ENCODE measurements at places on chromosomes 11 and 22. TPM values are rescaled to one million over a fixed set of nuclear protein-coding genes. Genes with fewer than 3 reads are reported as not detected.

GRCh38 chr11:4433856-4434255 lies 15.2 kb upstream of the OR52K2 start:
- DNase-seq, result no peak

DNA sequence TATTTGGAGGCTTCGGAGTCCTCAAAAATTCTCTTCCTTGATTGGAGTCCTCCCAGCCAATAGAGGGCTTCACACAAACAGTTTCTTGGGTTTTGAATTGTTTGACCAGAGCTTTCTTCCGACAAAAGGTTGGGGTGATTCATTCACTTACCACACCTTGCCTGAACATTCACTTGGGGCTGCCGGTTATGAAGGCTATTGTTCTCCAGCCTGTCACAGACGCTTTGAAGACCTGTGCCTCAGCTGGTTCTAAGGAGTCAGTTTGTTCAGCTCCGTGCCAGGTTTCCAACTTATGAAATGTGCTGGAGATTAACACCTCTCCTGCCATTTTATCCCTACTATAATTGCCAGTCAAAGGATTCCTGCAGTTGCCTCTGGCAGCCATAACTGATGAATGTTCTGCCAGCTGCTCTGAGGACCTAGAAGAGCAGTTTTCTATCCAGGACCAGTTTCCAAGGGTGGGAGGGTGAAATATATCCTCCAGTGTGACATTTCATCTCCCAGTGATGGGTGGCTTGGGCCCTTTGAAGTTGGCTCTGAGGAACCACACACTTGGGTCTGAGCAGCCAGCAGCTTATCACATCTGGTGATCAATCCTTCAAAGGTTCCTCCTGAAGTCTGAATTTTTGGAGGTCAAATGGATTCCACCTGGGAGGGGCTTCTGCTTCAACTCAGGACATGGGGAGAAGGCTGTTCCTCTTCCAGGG lies 31.4 kb downstream of the LIMK2 start:
- peak; percentile 62 for DNase-seq

DNA sequence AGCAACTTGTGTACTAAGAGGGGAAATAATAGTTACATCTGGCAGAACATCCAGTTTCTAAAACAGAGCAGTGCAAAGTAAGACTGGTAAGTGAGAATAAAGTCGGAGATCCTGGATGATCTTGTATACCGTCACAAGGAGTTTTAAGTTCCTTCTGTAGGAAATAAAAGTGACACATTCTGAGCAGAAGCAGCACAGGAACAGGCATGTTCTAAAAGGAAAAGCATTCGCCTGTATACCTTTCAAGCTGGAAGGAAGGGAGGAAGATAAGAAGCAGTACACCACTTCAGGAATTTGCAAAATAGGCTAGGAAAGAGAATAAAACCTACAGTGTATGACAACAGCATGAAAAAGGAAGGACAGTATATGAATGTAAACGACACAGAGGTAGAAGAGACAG lies 106.2 kb upstream of the TP53AIP1 start:
- no peak for DNase-seq

DNA sequence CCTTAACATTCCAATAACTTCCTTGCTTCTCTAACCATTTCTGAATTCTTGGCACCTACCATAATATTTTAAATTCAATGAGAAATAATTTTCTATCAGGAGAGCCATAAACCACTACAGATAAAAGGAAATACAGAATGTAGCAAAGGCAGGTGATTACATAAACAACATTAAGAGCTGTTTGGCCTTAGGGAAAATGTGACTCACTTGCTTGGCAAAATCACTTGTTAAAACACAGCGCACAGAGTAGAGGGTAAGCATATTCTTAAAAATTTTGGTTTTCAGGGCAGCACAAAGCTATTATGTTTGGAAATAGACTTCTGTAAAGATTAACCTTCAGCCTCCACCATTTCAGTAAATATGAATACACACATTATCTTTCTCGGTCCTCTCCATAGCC lies 26.4 kb downstream of the IZUMO1R start:
- DNase-seq, result peak; percentile 82

GRCh38 chr11:84722583-84723108 lies 904.5 kb downstream of the DLG2 start:
- no peak for DNase-seq

MMP3 gene
- 136 TPM for total RNA-seq

NCAM1 gene
- total RNA-seq, result not detected

DNA sequence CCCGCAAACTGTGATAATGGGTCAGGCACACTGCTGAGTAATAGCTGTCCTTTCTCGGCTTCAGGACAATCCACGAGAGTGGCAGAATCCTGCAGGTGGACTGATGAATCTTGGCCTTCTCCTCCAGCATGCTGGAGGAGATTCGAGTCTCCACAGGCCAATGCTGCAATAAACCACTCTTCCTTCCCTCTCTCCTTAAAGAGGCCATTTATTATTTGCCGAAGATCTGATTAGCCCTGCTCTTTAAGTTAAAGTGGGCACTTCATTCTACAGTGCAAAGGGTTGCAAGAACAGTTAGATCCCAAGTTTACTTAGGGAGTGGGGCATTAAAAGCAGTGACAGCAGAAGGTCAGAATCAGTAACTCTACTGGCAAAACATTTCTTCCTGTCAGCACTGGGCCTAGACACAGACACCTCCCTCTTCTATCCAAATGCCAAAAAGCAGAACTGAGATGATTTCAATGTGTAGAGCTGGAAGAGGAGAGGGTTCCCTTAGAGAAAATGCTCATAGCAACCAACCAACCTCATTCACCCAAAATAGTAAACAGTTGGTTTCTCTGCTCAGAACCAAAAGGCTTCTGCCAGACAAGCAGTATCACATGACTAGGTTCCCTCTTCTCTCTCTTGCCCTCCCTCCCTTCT lies 121.7 kb downstream of the SGSM3 start:
- peak; percentile 65 for DNase-seq

DNA sequence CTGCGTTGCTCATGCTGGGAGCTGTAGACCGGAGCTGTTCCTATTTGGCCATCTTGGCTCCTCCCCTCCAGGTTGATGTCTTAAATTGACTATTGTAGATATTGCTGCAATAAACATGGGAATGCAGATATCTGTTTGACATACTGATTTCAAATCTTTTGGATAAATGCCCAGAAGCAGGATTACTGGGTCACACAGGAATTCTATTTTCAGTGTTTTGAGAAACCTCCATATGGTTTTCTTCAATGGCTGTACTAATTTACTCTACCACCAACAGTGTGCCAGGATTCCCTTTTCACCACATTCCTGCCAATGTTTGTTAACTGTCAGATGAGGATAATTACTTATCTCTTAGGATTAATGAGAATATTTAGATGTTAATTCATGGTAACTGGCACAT lies 467.0 kb downstream of the LUZP2 start:
- DNase-seq, result no peak

GRCh38 chr22:44710474-44711240 lies 8.7 kb downstream of the PRR5 start:
- no peak for DNase-seq

PHLDA2 gene
- 9.1 TPM for total RNA-seq

- DNase-seq, result no peak
These were observed 228.2 kb downstream of the GRIK4 start for GRCh38 chr11:120739780-120740179.

- DNase-seq, result no peak
These were observed 5.8 kb downstream of the DDIAS start for GRCh38 chr11:82907371-82907770.

CACNA1I gene
- total RNA-seq, result 0.02 TPM

GRCh38 chr11:72240461-72241290 lies 3.3 kb downstream of the PHOX2A start:
- no peak for DNase-seq

- DNase-seq, result no peak
These were observed 90.5 kb downstream of the MYEOV start for GRCh38 chr11:69384251-69385143.

- DNase-seq, result no peak
These were observed 283.4 kb upstream of the SYN3 start for GRCh38 chr22:33341611-33342010.

- peak; percentile 54 for DNase-seq
These were observed 19.1 kb downstream of the IRAG1 start for GRCh38 chr11:10674440-10674855.

DNA sequence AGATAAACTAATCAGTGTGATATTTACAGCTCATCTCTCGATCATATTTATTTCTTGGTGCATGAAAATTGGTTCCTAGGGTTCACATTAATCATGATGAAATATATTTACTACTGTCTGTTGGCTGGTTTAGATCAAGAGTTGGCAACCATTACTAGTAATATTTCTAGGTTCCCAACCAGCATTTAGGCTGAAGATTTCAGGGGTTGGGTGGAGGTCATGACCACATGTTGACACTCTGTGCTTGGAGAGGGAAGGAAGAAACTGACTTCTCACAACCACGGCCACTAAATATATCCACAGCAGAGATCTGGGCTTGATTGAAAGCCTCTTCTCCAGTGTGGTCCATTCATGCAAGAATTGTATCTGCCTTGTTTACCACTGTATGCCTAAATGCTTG lies 87.9 kb downstream of the ALX4 start:
- no peak for DNase-seq

- DNase-seq, result no peak
These were observed 64.9 kb downstream of the NAV2 start for GRCh38 chr11:19777377-19778102.

DNA sequence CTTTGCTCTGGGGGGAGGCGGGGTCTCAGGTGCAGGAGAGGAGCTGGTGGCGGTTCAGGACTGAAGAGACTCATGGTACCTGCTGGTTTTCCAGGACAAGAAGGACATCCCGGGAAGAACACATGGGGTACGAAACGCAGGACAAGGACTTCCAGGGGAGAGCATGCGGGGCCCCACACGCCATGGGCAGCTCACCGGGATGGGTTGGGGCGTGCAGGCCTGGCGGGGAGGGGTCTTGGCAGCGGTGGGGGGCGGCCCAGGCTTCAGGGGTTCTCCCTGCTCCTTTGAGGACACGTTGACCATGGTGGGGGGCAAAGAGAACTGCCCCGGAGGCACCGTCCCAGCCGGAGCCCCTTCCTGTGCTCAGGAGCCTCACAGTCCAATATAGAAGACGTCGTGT lies 673.2 kb downstream of the BRD1 start:
- DNase-seq, result no peak

DNA sequence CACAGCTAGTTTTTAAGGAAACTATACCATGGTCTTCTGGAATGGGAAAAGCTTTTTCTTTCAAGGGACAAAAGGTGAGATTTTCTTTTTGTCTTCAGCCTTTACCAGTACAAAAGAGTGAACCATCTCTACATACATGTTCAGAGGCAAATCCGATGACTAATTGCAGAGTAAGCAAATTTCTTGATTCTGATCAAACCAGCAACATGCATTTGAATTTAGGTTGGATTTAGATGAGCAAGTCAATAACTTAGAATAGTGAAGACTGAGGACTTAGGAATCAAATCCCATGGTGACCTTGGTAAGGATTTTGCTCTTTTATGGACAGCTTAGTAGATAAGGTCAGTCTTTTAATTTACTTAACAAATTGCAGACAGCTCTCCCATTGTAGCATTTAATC lies 65.9 kb upstream of the BLID start:
- DNase-seq, result peak; percentile 25

DNA sequence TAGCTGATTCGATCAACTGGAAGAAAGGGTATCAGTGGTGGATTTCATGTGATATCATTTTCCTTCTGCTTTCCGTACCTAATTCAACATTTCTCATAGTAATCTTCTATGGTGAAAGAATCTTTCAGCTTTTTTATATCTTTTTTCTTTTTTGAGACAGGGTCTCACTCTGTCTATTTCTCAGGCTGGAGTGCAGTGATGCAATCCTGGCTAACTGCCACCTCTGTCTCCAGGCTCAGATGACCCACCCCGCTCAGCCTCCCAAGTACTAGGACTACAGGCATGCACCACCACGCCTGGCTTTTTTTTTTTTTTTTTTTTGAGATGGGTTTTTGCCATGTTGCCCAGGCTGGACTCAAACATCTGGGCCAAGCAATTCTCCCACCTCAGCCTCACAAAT lies 18.6 kb upstream of the CHORDC1 start:
- DNase-seq, result peak; percentile 15

DNA sequence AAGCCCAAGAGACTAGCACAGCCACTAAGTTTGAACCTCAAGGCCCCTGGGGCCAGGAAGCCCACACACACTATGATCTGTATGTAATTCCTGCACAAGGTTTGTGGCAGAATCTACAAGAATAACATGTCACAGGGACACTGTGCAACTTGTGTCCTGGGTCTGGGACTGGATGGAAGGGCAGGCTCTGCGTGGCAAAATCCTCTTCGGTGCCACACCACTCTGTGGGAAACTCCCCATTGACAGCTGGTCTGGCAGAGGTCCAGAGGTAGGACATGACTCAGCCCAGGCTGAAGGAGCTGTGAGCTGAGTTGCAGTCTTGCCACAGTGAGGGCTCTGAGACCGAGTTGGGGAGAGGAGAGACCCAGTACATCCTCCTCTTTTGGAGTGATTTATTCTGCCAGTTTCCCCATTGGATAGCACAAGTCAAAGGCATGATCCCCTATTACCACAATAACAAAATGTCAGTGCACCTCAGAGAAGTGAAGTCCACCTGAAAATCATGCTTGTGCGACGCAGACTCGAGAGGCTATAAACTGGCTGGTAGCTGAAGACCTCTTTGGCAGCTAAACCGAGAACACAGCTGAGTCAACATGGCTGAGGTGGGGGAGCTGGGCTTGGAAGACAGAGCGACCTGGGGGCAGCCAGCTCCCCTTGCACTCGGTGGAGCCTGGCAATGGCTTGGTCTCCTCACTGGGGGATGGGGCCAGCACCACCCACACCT lies 23.3 kb upstream of the SERPIND1 start:
- DNase-seq, result peak; percentile 76

DNA sequence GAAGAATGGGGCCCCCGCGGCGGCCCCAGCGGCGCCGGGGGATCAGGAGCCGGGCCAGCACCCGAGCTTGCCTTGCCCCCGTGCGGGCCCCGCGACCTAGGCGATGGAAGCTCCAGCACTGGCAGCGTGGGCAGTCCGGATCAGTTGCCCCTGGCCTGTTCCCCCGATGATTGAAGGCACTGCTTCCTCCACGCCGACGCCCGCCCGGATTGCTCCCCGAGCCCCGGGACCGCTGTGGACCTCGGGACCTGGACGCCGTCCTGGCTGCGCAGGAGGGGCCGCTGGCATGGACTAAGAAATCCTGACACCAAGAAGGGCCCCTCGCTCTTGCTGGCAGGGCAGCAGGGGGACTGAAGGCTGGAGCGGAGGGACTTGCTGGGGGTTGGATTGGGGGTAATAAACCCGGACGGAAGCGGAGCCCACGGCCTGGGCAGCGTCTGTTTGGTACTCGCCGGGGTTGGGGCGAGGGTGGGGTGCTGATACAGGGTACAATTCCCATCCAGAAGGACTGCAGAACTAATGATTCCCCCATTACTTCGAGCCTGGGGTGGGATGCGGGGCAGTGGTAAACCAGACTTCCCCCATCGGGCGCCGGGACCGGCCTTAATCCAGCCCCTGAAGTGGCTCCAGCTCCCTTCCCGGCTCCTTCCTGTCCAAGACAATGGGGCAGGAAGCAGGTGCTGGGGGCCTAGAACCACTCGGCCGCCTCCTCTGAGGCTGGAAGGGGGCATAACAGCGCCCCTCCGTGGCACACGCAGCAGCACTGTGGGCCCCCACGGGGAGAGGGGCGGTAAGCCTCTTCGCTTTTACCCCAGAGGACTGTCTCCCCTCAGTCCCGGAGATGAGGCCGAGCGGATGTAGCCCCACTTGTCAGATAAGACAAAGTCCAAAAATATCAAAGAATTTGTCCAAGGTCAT lies 1.0 kb downstream of the CCDC85B start:
- peak; percentile 83 for DNase-seq
